Heart left ventricle (tissue), 16 donors: ENCODE measurements at places on chromosomes 6 and 20. TPM values are rescaled to one million over a fixed set of nuclear protein-coding genes. Genes with fewer than 3 reads are reported as not detected.

DNA sequence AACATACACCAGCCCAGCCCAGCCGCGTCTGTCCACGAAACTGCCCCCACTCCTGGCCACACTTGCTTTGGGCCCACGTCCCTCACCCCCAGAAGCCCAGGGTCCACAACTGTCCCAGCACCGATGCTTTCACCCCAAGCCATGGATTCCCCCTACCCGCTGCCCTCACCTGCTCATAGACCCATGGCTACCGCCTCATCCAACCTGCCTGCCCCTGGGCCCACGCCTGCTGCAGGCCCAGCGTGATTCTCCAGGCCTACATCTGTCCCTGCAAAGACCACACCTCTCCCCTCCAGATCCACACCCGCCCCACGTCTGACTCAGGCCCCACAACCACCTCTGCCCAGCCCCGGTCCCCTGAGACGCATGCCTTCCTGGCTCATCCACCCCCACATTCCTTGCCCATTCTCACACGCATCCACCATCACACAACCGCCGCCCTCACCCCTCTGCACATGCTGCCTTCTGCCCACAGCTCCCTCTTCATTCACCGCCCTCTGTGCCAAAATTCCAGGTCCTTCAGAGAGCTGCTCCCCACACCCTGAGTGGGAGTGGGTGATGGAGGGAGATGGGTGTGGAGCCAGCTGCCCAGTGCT is 86.7 kb downstream of the GRM4 start:
- H3K4me3 ChIP-seq = no peak overlapping the region
- H3K27me3 ChIP-seq = peaks cover 44% of the 10 kb centered on the region
- H3K27ac ChIP-seq = no peak overlapping the region
- H3K36me3 ChIP-seq = no peaks in the 10 kb centered on the region
- DNase-seq = no peak

DNA sequence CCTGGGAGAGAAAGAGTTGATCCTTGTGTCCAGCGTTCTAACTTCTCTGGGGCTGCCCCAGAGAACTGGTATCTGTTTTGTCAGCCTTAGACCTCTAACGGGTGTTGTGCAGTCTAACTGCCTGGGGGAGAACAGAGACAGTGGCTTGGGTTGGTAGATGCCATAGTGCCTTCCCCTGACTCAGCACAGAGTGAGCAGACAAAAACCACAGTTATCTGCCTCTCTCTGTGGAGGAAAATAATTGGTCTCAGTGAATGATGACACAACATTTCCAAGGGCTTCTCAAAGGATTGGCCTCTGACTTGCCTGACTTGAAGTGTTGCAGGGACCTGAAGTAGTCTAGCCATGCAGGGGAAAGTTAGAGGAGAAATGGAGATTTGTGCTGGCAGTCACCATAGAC is 226.2 kb upstream of the MAN1A1 start:
- no peaks in the 10 kb centered on the region for H3K4me1 ChIP-seq
- H3K27ac ChIP-seq = no peak overlapping the region
- no peak overlapping the region for H3K4me3 ChIP-seq
- no peaks in the 10 kb centered on the region for H3K27me3 ChIP-seq

The MGME1 gene
- total RNA-seq = 8.6 TPM

DNA sequence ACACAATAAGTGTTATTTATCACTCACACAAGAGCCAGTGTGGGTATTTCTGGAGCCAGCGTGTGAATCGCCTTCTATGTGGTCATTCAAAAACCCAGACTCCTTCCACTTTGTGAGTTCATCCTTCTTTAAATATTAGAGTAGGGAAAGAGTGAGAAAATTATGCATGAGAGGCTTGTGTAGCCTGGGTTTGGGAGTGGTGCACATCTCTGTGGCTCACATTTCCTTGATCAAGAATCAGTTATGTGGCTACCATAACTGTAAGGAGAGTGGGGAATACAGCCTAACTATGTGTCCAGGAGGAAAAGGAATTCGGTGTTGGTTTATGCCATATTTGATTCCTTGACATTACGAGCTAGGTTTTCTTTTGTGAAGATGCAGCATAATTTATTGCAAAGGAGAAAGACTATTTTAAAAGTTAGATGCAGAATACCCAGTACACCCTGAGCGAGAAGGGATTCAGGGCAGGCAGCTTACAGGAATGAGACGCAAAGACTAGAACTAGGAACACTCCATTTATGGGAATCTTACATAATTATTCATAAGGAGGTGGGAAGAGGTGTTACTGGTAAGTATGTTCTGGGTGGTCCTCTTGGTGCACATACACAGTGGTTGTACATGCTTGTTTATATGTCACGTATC is 638.5 kb downstream of the COL12A1 start:
- H3K4me1 ChIP-seq = no peaks in the 10 kb centered on the region
- H3K4me3 ChIP-seq = no peak overlapping the region
- H3K27ac ChIP-seq = no peak overlapping the region
- H3K27me3 ChIP-seq = no peaks in the 10 kb centered on the region
- no peak for DNase-seq

DNA sequence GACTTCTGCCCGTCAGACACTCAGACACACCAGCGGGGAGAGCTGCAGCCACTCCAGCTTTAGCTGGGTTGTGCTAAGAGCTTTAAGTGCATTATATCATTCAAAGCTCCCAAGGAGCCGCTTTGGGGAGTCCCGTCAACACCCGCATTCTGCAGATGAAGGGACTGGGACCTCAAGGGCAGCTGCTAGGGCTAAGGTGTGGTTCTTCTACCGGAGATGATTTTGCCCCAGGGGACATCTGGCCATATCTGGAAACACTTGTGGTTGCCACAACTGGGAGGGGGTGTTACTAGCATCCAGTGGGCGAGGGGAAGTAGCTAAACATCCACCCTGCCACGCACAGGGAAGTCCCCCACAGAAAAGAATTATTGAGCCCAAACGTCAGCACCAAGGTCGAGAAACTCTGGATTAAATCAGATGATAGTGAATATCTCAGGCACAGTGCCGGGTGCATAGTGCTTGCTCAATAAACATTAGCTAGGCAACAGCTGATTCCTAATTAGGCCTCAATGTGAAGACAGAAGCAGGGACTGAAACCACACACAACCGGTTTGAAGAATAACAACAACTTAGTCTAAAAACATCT is 29.6 kb downstream of the PMEPA1 start:
- H3K36me3 ChIP-seq = no peaks in the 10 kb centered on the region
- H3K4me3 ChIP-seq = no peak overlapping the region
- H3K4me1 ChIP-seq = peaks cover 84% of the 10 kb centered on the region
- no peak overlapping the region for H3K27ac ChIP-seq
- no peak for DNase-seq
- H3K27me3 ChIP-seq = no peaks in the 10 kb centered on the region

The SIRPD gene
- not detected for total RNA-seq

The CTSA gene
- total RNA-seq = 140 TPM

GRCh38 chr6:111845441-111845871 is 27.8 kb downstream of the FYN start:
- peaks cover 55% of the 10 kb centered on the region for H3K4me1 ChIP-seq
- no peaks in the 10 kb centered on the region for H3K27me3 ChIP-seq
- H3K4me3 ChIP-seq = no peak overlapping the region
- peak overlapping the region; percentile 84 for H3K27ac ChIP-seq
- no peaks in the 10 kb centered on the region for H3K36me3 ChIP-seq

The KCNG1 gene
- 0.28 TPM for total RNA-seq

- no peak overlapping the region for H3K27ac ChIP-seq
- DNase-seq = no peak
- H3K36me3 ChIP-seq = no peaks in the 10 kb centered on the region
- H3K4me3 ChIP-seq = no peak overlapping the region
- no peaks in the 10 kb centered on the region for H3K4me1 ChIP-seq
These were observed 254.4 kb downstream of the NRN1 start for GRCh38 chr6:5752391-5752680.

The FAM162B gene
- 3.2 TPM for total RNA-seq

The LGSN gene
- not detected for total RNA-seq

The YTHDF1 gene
- total RNA-seq = 22.5 TPM

- peaks cover 48% of the 10 kb centered on the region for H3K4me1 ChIP-seq
- no peaks in the 10 kb centered on the region for H3K36me3 ChIP-seq
- H3K4me3 ChIP-seq = peak overlapping the region; percentile 39
- DNase-seq = no peak
These were observed 155.4 kb downstream of the DLL1 start for GRCh38 chr6:170135461-170135820.

GRCh38 chr20:44963325-44964215 is 2.7 kb upstream of the STK4 start:
- no peak for DNase-seq
- H3K27me3 ChIP-seq = no peaks in the 10 kb centered on the region
- H3K36me3 ChIP-seq = no peaks in the 10 kb centered on the region
- peaks cover 5% of the 10 kb centered on the region for H3K4me1 ChIP-seq
- H3K27ac ChIP-seq = no peak overlapping the region

- H3K36me3 ChIP-seq = no peaks in the 10 kb centered on the region
- no peak for DNase-seq
- no peaks in the 10 kb centered on the region for H3K27me3 ChIP-seq
- H3K4me1 ChIP-seq = peaks cover 18% of the 10 kb centered on the region
These were observed 678.3 kb upstream of the NRSN1 start for GRCh38 chr6:23447731-23448130.

- no peak for DNase-seq
- H3K36me3 ChIP-seq = no peaks in the 10 kb centered on the region
- H3K27ac ChIP-seq = no peak overlapping the region
These were observed 175.5 kb upstream of the FOXQ1 start for GRCh38 chr6:1136415-1136774.
